ENCODE measurements at places on chromosomes 2 and 18. TPM values are rescaled to one million over a fixed set of nuclear protein-coding genes. Genes with fewer than 3 reads are reported as not detected.

DNA sequence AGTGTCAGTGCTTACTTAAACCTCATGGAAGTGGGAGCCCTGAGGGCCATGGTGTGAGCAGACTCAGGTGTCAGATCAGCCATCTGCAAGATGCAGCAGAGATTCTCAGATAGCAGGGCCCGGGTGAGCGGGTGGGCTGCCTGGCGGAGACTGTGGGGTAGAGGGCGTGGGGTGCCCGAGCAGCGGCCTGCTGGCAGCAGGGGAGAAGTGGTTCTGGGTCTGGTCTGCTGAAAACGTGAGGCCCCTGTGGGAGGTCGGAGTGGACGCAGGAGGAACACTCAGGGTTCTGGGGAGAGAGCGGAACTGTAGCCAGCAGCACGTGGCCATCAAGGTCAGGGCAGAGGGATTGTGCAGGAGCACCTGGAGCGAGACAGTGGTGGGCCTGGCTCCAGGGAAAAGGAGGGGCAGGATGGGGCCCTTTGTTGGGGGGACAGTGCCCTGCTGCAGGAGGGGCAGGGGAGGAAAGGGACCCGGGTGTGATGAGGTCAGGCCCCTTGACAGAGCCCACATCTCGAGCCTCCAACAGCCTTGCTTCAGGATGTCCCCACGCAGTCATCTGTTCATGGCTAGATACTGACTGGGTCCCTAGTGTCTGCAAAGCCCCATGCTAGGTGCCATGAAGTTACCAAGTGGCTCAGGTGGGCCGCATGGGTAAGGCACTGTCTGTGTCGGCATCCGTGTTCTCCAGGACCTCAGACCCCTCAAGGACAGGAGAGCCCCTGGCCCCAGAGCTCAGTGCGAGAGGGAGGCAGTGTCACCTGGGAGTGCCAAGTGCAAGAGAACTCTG lies 2.7 kb upstream of the ESPNL start:
- DNase-seq = no peak

GRCh38 chr2:232633413-232634205 lies at the start of gene EFHD1:
Gene EFHD1, plus strand, starts transcription at chr2:232633604. Its CDS starts 101 bp downstream, at chr2:232633705.
- peak; percentile 34 for DNase-seq

GRCh38 chr2:106358081-106358480 lies 110.1 kb downstream of the RGPD3 start:
- DNase-seq = no peak

DNA sequence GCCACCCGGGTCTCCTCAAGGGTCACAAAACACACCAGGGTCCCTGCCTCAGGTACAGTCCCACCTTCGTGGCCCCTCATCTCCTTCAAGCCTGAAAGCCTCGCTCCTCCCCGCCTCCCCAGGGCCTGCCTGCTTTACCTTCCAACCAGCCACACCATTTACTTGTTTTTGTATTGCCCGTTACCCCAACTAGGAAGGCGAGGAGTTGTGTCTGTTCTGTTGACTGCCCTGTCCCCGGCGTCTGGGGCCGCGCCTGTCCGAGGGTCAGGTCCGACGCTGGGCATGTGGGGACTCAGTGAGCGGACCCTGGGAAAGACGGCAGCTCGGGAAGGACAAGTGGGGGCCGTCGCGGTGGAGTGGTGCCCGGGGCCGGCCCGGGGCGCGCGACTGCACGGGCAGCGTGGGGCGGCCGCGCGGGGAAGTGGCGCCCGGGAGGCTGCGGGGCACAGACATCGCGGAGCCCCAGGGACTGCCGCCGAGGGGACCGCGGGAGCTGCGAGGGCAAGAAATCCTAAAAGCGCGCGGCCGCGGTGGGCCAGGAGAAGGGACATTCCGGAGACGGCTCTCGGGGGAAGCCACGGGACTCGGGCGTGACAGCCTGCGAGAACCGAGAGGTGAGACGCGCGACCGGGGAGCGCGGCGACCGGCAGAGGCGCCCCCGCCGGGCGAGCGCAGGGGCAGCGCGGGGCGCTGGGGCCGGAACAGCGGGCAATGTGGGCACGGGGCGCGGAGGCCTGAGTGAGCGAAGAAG lies 797 bp upstream of the GRHL1 start:
- no peak for DNase-seq

- no peak for DNase-seq
Measured at GRCh38 chr18:681985-682384, 24.5 kb downstream of the TYMS start.

DNA sequence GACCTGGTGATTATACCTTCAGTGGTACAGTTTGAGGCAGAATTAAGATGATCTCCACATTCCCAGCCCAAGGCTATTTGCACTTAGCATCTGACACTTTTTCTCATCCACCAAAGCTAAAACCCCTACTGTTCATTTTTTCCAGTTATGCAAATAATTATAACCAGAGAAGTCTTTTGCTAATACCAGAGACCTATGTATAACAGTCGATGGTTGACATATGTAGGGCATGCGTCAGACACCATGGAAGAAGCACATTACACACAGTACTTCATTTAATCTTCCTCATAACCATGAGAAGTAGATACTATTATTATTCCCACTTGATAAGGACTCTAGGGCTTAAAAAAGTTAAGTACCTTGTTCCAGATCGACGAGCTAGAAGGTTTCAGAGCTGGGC lies 36.5 kb downstream of the AP1S3 start:
- no peak for DNase-seq

Gene RUFY4
- total RNA-seq = not detected

Gene TWSG1
- 151 TPM for total RNA-seq

Gene CCDC138
- 6.1 TPM for total RNA-seq
